ENCODE measurements at places on chromosomes 7 and 10.

- no peak for DNase-seq
Measured at GRCh38 chr10:32393911-32394310, 47.0 kb upstream of the EPC1 start.

DNA sequence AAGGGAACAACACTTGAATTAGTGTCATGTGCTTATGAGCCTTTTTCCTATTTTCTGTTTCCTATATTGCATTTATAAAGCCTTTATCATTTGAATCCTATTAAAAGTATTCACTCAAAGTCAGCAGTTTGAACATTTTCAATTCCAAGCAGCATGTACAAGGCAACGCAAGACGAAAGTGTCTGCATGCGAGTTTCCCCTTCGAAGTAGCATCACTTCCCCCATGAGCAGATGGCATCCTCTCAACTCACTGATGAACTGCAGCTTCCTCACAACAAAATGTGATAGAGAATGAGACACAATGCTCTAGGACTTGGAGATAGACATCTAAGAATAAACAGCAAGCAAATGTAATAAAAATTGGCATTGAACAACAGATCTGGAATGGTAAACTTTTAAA is 270.7 kb downstream of the PRPF18 start:
- DNase-seq = no peak

- no peak for DNase-seq
Measured at GRCh38 chr10:33333260-33334101, 986 bp downstream of the NRP1 start.

GRCh38 chr7:39099146-39099545 is 121.4 kb downstream of the POU6F2 start:
- no peak for DNase-seq

GRCh38 chr10:97333351-97333600 is 1.3 kb downstream of the FRAT2 start:
- DNase-seq = no peak

- DNase-seq = no peak
Measured at GRCh38 chr10:4467481-4467880, 358.5 kb upstream of the AKR1E2 start.

DNA sequence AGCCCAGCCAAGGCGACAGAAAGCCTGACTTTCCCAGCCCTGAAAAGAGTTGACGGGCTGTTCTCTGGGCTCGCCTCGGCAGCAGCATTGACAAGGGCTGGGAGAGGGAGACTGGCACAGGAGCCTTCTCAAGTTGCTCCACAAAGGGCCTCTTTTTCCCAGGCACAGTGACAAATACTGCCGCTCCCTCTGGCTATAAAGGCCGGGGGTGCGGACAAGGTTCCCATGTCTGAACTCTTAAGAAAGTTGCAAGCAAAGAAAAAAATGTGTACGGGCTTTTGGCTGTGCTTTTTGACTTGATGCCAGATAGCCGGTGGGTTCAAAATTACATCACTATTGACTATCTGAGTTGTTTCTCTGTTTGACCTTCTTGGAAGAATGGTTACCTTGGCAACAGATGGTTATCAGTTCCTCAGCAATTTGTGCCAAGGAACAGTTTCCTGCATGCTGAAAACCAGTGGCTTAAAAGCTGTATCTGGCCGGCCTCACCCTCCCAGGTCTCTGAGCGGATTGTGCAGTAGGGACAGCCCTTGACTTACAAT is 115.9 kb upstream of the EEPD1 start:
- DNase-seq = no peak

DNA sequence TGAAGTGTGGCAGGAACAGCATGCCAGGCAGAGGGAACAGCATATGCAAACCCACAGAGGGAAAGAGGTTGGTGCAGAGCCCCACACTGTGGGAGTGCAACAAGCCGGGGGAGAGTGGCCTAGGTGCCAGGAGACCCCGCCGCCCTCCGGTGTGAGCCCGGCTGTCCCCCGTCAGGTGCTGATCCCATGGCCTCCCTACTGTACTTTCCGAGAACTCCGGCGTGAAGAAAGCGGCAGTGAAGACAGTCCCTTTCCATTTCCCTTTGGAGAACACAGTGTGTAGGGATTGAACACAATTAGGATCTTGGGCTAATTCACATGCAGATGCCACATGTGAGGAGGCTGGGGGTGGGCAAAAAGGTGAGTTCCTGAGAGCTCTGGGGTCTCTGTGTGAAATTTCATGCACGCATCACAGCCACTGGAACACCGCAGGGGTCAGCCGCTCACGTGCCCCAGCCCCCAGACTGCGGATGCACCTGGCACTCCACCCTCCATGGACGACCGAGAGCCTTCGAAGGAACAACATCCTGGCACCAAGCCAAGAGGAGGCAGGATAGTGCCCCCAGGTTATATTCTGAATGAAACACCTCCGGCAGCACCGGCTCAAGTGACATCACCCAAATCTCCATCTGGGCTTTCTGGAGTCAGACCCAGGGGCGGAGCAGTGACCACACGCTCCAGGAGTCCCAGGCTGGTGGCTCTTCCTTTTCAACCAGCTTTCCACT is 82.1 kb upstream of the PPP2R2D start:
- no peak for DNase-seq

- no peak for DNase-seq
Measured at GRCh38 chr10:113576852-113577251, 24.0 kb downstream of the HABP2 start.

DNA sequence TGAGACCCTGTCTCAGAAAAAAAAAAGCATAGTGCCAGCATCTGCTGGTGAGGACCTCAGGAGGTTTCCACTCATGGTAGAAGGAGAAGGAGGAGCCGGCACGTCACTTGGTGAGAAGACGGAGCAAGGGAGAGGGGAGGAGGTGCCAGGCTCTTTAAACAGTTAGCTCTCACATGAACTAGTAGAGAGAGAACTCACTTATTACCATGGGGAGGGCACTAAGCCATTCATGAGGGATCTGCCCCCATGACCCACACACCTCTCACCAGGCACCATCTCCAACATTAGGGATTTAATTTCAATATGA is 62.9 kb upstream of the VKORC1L1 start:
- no peak for DNase-seq

GRCh38 chr7:121510302-121510701 is 114.2 kb upstream of the FAM3C start:
- DNase-seq = no peak

- DNase-seq = no peak
Measured at GRCh38 chr7:159201722-159202330, 57.2 kb upstream of the VIPR2 start.

GRCh38 chr10:95284807-95285206 is 6.0 kb downstream of the PDLIM1 start:
- DNase-seq = no peak

DNA sequence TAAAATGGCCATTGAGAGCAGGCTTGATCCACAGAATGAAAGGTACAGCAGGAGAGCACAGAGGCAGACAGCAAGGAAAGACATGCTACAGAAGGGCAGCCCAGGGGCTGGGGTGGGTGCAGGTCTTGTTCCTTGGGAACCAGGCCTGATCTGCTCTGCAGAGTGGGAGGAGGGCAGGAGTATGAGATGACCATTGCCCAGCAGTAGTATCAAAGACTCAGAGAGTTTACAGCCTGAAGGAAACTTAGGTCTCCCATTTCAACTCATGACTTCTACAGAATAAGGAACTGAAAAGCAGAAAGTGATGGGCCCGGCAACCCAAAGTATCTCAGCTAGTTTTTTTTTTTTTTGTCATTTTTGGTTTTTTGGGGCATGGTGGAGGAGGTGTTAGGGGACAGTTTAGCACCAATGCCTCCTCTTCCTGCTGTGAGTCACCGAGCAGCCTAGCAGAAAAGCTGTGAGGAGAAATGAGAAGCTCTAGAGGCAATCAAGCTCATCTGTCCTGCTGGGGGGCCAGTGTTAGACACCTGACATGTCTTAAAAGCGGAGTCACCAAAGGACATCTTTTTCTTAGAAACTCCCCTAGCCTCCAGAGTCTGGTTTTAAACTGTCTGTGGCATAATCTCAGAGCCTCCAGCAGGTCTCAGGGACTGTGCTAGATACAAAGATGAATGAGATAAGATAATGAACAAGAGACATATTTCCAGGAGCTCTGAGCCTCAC is 34.3 kb upstream of the HERPUD2 start:
- DNase-seq = no peak

GRCh38 chr10:116000151-116000842 is 272.7 kb downstream of the GFRA1 start:
- DNase-seq = no peak

DNA sequence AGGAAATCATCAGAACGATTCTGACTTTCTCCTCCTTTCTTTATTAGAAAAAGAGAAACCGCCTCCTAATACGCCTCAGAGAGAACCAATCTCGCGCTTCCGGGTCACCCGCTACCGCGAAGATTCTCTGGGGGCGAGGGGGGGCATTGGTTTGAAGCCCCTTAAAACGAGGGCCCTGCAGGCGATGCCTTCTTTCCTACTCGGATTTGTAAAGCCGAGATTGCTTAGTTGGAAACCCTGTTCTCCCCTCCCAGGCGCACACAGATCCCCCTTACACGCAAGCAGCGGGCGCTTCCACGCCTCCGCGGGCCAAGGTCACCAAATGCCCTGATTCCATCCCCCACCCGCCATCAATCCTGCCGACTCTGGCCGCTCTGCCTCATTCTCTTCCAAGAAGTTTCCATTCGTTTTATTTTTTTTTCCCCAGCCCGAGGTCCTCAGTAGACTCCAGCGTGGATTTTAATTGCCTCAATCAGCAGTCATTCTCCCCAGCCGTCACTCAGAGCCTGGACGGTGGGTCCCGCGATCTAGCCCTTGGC is 1.1 kb upstream of the GAD2 start:
- DNase-seq = no peak

DNA sequence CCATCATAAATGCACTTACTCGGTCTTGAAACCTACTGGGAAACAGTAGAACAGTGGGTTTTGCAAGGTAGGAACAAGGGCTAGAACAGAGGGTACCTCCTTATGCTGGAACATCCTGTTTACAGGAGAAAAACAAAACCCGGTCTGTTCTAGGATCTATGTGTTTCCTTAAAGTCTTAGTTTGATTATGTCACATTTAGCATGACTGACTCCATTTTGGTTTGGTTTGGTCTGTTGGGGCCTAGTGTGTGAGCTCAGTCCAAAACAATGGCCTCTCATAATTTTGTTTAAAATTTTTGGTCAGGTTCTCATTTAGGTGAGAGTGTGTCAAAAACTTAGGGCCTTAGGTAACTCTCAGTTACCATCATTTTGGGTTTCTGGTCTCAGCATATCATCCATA is 96.3 kb upstream of the TRIM24 start:
- no peak for DNase-seq

- DNase-seq = no peak
Measured at GRCh38 chr10:77208684-77209256, 428.8 kb downstream of the KCNMA1 start.

DNA sequence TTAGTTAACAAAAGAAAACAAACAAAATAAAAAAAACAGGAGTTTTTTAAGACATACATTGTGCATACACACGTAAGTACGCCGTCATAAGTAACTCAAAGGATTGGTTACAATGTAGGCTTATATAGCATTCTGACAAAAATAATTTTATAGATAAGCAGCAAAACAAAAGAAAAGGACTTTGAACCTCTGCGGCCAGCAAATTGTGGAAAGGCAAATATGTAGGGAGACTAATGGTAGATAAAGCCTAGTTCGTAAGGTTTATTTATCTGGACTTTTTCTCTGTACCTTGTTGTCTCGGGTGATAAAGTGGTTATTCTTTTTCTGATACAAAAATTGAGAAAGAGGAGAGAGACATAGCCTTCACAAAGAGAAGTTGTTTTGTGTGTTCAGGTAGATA is 891.9 kb downstream of the CNTNAP2 start:
- no peak for DNase-seq

DNA sequence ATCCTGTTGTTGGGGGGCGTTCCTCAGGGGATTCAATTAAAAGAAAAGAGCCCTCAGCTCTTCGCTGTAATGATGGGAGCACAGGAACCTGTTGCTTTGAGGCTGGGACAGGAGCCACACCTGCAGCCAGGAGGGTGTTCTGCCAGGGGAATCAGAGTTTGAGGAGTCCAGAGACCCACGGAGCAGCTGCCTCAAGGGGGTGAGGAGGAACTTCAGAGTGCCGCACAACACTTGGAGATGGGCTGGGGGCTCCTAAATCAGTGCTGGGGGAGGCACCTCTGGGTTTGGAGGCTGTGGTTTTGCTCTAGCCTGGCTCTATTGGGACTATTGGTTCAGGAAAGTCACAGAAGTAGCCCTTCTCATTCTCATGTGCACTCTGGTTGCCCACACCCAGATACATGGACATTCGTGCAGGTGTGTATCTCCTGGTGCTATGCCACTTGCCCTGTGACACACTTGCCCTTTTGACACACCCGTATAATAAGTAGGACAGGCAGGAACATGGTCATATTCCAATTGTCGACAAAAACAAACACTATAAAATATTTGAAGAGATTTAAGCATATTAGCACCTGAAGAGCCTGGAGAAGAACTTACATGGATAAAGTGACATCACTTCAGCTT is 98.1 kb downstream of the PTPN20 start:
- DNase-seq = no peak

- no peak for DNase-seq
Measured at GRCh38 chr7:35975851-35976454, 175.1 kb downstream of the SEPTIN7 start.

DNA sequence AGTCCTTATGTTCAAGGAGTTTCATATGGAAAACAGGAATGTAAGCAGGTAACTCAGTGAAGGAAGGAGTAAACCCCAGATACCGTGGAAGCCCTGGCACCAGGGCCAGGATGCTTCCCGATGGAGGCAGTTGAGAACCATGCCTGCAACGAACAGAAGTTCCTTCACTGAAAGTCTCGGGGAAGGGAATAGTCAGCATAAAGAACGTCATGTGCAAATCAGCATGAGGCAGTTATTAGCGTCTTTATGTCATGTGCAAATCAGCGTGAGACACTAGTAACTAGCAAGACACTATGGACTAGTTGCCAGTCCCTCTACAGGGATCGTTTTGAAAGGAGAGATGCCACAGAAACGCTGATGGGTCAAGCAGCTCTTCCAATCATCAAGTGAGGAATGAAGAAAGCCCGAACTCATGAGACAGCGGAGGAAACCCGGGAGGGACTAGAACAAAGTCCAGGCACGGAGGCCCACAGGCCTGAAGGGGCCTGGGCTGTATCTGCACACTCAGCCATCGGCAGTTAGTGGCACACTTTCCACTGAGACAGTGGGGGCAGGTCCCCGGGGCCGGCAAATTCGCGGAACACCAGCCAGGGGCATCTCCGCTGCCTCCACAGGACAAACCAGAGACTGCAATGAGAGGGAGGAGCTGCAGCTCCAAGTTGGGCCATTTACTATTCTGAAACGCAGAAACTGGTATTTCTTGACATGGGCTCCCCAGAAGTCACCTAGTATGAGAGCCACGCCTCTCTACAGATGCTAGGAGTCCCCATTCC is 109.6 kb downstream of the SFMBT2 start:
- DNase-seq = no peak

DNA sequence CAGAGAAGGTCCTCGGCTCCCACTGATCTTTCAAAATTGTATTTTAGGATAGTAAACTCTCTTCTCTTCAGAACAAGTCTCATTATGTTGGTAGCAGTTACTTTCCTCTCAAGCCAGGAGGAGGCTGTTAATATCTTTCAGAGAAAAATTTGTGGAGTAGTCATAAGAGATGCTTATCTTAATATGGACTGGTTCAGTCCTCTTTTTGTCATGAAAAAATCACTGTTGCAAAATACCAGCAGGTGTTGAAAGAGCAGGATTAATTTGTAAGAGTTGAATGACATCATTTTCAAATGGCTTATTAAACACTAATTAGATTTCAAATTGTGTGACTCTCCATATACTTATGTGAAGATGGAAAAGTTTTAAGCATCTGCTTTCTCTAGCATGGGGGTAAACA is 662.5 kb downstream of the POM121L12 start:
- DNase-seq = no peak

GRCh38 chr10:77264107-77264506 is 373.5 kb downstream of the KCNMA1 start:
- no peak for DNase-seq

Data from suprapubic skin (tissue), 4 donors.